Activated naive CD4-positive, alpha-beta T cell treated with anti-CD3 and anti-CD28 coated beads, Interleukin-2, amount 50 U/mL, for 72 hours (primary cell): ENCODE measurements at places on chromosomes 1 and 21.

DNA sequence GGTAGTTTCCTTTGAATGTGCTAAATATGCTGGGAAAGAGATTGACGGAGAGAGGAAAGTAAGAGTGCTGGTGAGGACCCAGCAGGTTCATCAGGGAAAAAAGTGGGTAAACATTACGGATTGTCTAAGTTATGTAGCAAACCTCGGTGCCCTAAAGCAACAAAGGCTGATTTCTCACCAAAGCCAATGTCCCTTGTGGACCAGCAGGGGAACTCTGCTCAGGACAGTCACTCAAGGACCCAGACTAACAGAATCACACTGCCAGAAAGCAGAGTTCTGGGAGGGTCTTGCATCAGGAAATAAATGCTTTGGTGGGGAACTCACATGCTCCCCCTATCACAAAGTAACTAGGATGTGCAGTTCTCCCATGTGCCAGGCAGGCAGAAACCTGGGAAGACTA lies 1.7 kb upstream of the IKBKE start:
- DNase-seq: no peak

DNA sequence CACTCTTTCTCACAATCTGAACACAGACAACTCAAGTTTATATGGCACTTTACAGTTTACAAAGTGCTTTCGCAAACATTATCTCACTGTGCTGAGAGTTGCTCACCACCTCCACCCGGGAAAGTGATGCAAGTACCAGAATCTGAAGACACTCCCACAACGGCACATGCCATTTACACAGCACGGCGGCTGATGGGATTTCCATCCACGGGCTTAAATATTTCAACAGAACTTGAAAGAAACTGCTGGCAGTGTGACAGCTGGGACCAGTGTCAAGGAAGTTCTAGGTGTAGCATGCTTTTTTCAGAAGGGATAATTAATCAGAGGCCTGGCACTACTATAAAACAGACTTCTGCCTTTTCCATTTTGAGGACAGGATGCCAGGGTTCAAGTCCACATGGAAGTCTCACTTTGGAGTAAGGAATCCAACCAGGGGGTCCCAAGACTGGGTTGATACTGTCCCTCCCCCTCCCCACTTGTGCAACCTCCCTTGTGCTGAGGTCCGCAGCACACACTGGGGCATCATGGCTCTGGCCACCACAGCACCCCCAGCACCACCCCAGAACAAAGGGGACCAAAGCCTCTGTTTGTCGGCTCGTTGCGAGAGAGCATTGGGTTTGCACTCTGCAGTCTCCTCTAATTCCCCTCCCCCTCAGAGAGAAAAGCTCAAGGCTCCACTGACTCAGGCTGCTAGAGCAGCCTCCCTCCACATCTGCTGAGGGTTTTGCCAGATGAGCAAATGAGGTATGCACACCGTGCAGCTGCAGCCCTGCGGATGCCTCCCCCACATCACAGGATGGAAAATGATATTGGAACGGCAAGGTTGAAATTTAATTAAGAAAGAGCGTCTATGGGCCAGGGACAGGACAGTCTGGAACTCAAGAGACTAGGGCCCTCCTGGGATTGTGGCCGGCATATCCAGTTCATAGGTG lies 154.9 kb downstream of the TGFBR3 start:
- no peak for DNase-seq

DNA sequence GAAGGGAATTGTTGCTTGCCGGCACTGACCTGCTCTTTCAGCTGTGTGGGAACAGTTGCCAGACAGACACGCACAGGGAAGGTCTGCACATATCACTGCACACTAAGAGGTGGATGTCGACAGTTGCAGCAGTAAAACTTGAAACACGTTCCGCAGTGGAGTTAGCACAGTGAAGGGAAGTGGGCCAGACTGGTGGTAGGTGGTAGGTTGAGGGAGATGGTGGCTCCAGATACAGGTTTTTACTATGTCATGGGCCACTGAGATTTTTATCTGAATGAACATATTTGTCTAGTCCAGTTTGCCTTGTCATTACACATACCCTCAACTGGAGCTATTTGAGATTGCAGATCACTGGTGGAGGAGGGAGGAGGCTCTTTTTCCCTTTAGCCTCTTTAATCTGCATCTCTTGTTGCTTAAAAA lies 13.5 kb downstream of the MRPS6 start:
- no peak for DNase-seq

DNA sequence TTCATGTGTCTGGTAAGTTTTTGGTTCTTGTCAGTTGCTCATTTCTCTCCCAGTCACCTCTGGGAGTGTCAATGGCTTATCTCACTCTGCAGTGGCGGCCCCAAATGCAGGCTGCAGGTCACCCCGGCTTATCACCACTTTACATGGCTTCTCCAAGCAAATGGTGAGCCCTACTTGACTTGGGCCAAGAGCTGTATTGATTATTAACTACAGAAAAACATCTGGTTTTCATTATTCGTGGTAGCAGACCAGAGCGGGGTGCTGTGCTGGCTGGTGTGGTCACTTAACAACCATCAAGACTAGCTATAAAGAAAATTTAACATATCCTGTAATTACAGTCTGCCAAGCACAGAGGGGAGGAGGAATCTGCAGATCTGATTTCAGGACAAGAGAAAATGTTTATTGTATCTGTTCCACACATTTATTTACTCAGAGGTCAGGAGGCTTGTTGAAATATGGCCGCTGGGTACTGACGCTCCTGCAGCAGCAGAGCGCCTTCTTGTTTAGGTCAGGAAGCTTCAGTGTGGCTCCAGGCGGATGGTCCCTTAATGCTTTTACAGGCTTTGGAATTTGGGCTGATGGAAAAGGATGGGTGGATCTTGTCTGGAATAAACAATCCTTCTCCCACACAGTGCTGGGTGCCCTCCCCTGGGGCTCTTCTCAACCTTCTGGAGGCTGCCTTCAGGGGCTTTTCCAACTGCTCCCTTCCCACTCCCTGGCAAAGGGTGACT lies 87.8 kb downstream of the HLX start:
- DNase-seq: no peak

DNA sequence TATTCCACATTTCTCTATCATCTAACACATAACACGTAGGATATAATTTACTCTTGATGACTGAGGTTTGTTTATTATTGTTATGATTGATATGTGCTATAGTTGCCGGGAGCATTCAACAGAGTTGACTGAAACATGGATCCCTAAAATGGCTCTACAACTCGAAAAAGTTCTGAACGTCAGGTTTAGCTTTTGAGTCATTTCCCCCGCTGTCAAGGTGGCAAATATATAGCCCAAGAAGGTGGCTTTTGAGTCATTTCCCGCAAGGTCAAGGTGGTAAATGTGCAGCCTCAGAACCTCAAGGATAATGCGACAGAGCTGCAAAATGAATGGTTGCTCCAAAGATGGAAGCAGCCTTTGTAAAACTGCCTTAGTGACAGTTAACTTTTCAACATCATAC lies 104.0 kb downstream of the NIBAN1 start:
- DNase-seq: no peak

DNA sequence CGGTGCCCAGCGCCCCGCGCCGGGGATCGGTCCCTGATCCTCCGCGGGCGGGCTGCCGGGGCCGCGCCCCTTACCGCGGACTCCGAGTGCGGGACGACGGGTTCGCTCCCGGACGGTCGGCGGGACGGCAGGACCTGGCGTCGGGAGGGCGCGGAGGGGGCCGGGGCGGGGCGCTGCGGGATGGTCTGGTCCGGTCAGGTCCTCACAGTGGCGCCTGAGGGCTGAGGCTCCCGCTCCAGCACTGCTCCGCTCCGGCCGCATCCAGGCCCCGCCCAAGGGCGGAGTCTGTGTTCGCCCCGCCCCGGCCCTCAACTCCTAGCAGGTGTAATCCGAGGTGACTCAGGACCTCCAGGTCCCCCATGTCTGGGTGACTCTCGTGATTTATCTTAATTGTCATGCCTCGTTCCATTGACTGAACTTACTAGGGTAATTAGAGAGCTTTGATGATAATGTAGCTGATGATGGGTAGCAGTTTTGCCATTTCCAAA lies at the start of gene RAB3B:
Gene RAB3B (minus strand): TSS at position 223 of the 488 bp plus-strand sequence. CDS start 13,583 bp downstream, outside the sequence.
- DNase-seq: peak; percentile 78

DNA sequence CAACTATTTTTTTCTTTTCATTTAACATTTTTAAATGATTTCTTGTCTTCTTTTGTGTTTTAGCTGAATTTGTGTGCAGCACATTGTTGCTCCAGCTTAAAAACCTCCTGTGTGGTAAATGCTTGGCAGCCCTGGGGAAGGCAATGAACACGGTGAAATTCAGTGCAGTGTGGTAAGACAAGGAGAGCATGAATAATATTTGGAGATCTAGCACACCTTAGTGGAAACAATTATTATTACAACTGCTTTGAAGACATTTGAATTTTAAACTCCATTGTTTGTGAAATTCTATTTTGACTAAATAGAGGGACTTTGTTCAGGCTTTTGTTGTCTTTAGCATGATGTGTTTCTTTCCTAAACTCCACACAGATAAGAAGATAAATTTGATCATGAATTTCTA lies 242.6 kb upstream of the CXADR start:
- DNase-seq: no peak

GRCh38 chr1:9894115-9894514 lies 16.0 kb downstream of the CTNNBIP1 start:
- DNase-seq: no peak

DNA sequence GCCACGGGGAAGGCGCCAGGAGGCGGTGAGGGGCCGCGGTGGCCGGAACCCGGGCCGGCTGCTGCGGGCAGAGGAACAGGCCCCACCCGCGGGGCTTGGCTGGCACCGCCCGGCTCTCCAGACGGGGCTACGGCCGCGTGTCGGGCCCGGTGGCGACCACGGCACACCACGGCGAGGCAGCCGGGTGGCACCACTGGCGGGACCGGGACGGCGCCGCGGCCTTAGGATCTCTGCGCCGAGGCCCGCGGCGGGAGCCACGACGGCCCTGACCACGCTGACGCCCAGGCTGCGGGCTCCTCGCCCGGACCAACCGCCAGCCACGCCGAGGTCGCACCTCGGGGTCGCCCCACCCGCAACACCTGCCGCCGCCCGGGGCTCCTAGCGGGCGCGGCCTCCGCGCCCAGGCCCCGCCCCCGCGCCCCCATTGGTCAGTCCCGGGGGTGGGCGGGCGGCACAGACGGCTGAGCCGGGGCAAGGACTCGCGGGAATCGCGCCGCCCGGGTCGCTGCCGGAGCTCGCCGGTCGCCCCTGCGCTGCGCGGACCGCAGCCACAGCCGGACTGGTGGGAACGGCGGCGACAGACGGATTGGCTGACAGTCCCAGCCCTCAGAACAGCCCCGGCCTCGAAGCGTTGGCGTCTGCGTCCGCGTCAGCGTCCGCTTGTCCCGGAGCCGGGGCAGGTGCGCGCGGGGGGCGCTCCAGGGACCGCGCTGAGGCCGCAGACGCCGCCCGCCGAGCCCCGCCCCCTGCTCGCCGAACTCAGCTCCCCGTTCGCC lies at the start of gene BMP8A:
Gene BMP8A (plus strand): TSS at position 491 of the 776 bp plus-strand sequence. CDS start 356 bp downstream, outside the sequence.
- peak; percentile 78 for DNase-seq

- DNase-seq: no peak
Observed at GRCh38 chr1:216238844-216239243, 184.4 kb downstream of the USH2A start.

GRCh38 chr21:46388206-46388880 lies 64.4 kb downstream of the PCNT start:
- no peak for DNase-seq

- no peak for DNase-seq
Observed at GRCh38 chr1:41723786-41724185, 194.9 kb downstream of the HIVEP3 start.

- DNase-seq: no peak
Observed at GRCh38 chr1:233435622-233436021, 108.1 kb downstream of the MAP3K21 start.

DNA sequence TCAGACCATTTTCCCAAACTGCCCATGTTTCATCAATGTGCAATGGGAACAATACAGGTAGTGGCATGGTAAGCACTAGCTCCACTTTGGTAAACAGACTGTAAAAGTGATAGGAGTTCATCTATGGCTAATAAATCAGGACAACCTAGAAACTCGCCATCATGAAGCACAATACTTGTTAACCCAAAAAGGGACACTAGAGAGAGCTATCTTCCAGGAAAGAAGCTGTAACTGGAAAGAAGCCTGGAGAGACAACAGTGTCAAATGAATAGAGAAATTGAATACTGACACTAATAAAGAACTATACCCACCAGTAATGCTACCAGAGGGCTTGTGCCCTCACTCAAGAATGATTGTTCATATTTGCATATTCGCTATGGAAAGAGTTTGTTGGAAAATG lies 164.7 kb upstream of the RGS18 start:
- no peak for DNase-seq

DNA sequence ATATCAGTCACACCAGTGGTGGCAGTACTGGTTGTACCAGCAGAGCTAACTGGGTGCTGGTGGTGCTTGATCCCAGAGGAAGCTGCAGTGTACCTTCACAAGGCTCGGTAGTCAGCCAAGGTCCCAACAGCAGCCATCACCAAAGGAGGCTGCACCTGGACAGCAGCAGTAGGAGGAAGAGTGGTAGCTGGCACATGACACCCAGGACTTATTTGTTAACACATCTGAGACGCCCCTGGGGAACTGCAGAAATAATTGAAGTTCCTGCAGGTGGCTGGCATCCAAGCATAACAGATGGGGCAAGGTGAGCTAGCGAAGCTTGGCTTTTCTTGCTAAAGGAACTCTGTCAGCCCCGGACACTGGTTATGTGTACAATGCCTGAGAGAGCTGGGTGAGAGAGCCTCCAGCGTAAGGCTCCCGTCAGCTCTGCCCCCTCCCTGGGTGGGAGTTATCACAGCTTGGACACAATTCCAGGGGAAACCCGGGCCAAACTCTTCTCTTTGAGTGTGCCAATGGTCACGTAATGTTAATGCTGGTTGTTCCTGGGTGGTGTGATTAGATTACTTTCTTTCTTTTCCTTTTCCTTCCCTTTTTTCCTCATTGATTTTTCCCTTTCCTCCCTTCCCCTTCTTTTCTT lies 29.1 kb upstream of the PARP1 start:
- no peak for DNase-seq

DNA sequence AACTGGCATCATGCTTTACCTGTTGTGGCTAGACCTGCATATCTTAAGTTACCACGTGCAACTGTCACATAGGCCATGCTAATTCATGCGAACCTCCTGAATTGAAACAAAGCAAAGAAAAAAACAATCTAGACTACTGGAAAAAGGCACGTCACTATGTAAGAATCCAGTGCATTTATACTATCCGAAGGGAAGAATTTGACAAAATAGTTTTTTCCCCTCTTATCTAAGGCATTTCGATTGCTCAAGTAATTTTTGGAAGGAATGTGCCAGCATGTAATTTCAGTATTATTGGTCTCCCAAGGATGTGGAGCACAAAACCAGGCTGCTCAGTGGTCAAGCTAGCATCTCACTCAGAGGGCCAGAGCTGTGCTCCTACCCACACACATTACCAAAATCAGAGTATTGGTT lies 31.5 kb upstream of the C1orf198 start:
- no peak for DNase-seq
